ENCODE measurements at places on chromosomes 2 and 18.
A peak's percentile ranks its signal among the peaks of the same experiment; 100 is the strongest.

GRCh38 chr2:100670232-100670631, 107.4 kb downstream of the PDCL3 start:
- H3K27me3 ChIP-seq: peaks cover 4% of the 10 kb centered on the region
- H3K27ac ChIP-seq: no peak overlapping the region
- H3K36me3 ChIP-seq: no peaks in the 10 kb centered on the region
- H3K4me3 ChIP-seq: no peak overlapping the region
- DNase-seq: no peak

DNA sequence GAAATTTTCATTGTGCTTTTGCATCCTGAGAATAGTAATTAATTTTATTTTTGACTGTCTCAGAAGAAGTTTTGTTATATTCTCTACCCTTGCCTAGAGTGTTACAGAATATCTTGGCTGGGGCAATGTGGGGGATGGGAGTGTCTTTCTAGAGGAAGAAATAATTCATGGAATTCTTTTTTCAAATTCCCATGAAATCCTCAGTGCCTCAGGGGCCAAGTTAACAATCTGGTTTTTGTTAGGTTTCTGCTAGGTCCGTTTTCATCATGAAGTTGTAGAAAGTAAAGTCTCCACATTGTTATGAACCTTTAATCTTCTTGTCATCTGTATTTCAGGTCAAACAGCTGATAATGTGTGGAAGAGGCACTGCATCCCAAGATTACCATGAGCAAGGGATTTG, 145.6 kb upstream of the GYPC start:
- H3K4me1 ChIP-seq: no peaks in the 10 kb centered on the region
- no peak overlapping the region for H3K27ac ChIP-seq
- no peaks in the 10 kb centered on the region for H3K27me3 ChIP-seq
- H3K4me3 ChIP-seq: no peak overlapping the region

DNA sequence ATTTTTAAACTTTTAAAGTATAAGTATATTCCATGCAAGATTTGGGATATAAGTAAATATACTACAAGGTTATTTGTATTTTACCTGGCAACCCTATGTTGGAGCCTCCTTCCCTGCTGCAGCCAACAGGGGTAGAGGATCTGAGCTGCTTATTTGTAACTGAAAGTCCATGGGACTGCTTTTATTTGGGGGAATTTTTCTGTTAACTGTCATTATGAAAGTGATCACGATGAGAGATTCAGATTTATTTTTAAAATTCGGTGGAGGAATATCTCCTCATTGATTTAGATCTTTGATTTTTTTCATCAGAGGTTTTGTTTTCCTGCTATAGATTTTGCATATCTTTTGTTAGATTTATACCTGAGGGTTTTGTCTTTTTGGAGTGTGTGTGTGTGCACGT, 215.9 kb downstream of the PRKCE start:
- H3K4me3 ChIP-seq: no peak overlapping the region
- H3K27ac ChIP-seq: no peak overlapping the region
- H3K27me3 ChIP-seq: no peaks in the 10 kb centered on the region
- no peak for DNase-seq
- H3K4me1 ChIP-seq: peaks cover 11% of the 10 kb centered on the region
- H3K36me3 ChIP-seq: peaks cover 25% of the 10 kb centered on the region

- H3K27me3 ChIP-seq: no peaks in the 10 kb centered on the region
- peaks cover 54% of the 10 kb centered on the region for H3K4me1 ChIP-seq
- DNase-seq: no peak
- H3K27ac ChIP-seq: peak overlapping the region; percentile 97
- peaks cover 9% of the 10 kb centered on the region for H3K36me3 ChIP-seq
Measured at GRCh38 chr2:171320208-171320621, 113.6 kb downstream of the METTL8 start.

- H3K4me1 ChIP-seq: no peaks in the 10 kb centered on the region
- no peak for DNase-seq
- no peaks in the 10 kb centered on the region for H3K36me3 ChIP-seq
- H3K4me3 ChIP-seq: no peak overlapping the region
- H3K27ac ChIP-seq: no peak overlapping the region
Measured at GRCh38 chr18:354471-354870, 86.6 kb upstream of the THOC1 start.

DNA sequence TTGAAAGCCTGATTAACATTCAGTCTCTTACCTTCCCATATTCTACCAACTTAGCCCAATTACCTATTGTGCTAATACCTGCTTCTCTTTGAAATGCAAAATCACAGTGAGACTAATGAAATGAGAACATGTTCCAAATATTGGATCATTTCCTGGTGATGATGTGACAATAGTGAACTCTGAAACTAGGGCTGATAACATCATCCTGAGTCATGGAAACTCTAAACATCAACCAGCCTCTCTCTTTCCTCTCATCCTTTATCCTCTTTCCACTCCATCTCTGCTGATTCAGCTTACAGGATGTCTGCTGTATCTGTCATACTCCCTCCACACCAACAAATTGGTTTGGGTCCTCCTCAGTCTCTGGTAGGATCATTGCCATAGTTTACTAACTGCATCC, 98.8 kb upstream of the NCKAP5 start:
- peaks cover 3% of the 10 kb centered on the region for H3K36me3 ChIP-seq
- no peaks in the 10 kb centered on the region for H3K4me1 ChIP-seq
- H3K27me3 ChIP-seq: peaks cover 2% of the 10 kb centered on the region
- no peak overlapping the region for H3K27ac ChIP-seq

DNA sequence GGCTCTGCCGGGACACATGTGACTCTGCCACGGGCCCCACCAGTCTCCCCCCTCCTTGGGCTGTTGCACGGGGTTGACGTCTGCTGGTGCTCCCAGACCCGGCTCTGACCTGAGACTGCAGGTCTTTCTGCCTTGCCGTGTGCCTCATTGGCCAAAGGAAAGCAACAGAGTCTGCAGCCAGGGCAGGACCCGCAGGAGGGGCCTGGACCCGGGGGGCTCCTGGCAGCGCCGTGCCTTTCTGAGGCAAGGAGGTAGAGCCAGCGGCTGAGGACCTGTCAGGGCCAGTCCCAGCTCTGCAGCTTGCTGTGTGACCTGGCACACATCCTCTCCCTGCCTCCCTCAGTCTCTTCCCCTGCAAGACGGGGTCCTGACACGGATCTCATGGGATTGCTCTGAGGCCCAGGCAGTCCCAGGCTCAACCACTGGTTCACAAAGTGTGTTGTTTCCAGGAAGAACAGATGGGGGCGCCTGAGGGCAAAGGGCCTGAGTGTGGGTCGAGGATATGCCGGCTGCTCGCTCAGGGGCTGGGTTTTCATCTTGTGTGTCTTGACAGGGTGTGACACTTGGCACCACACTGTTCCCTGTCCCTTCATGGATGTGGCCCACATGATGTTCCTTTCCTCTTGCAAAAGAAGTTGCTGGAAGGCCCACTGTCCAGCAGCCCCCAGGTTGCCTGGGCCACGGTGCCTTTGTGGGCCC, 9.0 kb downstream of the CAPN10 start:
- H3K27me3 ChIP-seq: no peaks in the 10 kb centered on the region
- no peak overlapping the region for H3K27ac ChIP-seq
- H3K4me3 ChIP-seq: no peak overlapping the region
- no peaks in the 10 kb centered on the region for H3K4me1 ChIP-seq
- peaks cover 2% of the 10 kb centered on the region for H3K36me3 ChIP-seq

- no peak overlapping the region for H3K4me3 ChIP-seq
- no peak overlapping the region for H3K27ac ChIP-seq
- H3K4me1 ChIP-seq: peaks cover 3% of the 10 kb centered on the region
- H3K27me3 ChIP-seq: peaks cover 16% of the 10 kb centered on the region
- DNase-seq: no peak
Measured at GRCh38 chr2:136487421-136487820, 277.9 kb upstream of the THSD7B start.

GRCh38 chr2:32835148-32835547, 111.6 kb upstream of the LTBP1 start:
- no peaks in the 10 kb centered on the region for H3K36me3 ChIP-seq
- peak overlapping the region; percentile 48 for H3K27ac ChIP-seq
- DNase-seq: no peak
- H3K4me3 ChIP-seq: peak overlapping the region; percentile 60
- H3K27me3 ChIP-seq: no peaks in the 10 kb centered on the region
- peaks cover 18% of the 10 kb centered on the region for H3K4me1 ChIP-seq

DNA sequence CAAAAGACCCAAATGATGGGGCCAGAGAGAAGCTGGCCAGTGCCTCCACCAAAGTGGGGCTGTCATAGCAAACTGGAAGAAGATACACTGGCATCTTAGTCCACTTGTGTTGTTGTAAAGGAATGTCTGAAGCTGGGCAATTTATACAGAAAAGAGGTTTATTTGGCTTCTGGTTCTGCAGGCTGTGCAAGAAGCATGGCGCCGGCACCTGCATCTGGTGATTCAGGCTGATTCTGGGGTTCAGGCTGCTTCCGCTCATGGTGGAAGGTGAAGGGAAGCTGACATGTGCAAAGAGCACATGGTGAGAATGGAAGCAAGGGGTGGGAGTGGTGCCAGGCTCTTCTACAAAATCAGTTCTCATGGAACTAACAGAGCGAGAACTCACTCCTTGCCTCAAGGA, 135.9 kb upstream of the TWIST2 start:
- H3K36me3 ChIP-seq: no peaks in the 10 kb centered on the region
- no peak overlapping the region for H3K4me3 ChIP-seq
- H3K27ac ChIP-seq: no peak overlapping the region
- DNase-seq: no peak

- no peaks in the 10 kb centered on the region for H3K4me1 ChIP-seq
- DNase-seq: no peak
- H3K27me3 ChIP-seq: no peaks in the 10 kb centered on the region
Measured at GRCh38 chr18:40937386-40937785, 1017.6 kb upstream of the PIK3C3 start.

GRCh38 chr2:195486987-195487644, 169.9 kb upstream of the SLC39A10 start:
- no peak for DNase-seq
- H3K36me3 ChIP-seq: no peaks in the 10 kb centered on the region
- H3K27ac ChIP-seq: no peak overlapping the region
- H3K4me1 ChIP-seq: peaks cover 4% of the 10 kb centered on the region

GRCh38 chr18:55318951-55319441, 269.0 kb downstream of the TCF4 start:
- peak overlapping the region; percentile 95 for H3K4me3 ChIP-seq
- peaks cover 6% of the 10 kb centered on the region for H3K36me3 ChIP-seq
- H3K27ac ChIP-seq: peak overlapping the region; percentile 97
- no peak for DNase-seq
- H3K27me3 ChIP-seq: no peaks in the 10 kb centered on the region

DNA sequence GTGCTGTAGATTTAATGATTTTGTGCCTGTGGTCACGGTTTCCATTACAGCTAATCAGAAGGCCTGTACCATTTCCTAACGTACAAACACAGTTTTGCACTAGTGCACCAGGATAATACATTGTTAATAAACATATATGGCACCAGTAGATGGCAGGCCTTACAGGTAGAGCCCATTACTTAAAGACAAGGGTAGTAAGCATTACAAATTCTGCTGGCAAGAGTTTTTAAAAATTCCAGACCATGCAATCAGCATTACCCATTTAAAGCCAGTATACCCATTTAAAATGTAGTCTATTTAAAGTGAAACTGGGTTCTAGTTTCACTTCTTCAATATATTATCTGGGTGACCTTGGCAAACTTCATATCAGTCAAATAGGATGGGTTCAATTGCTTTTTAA, 224.2 kb downstream of the NUP35 start:
- DNase-seq: no peak
- no peak overlapping the region for H3K4me3 ChIP-seq
- no peaks in the 10 kb centered on the region for H3K36me3 ChIP-seq
- peaks cover 6% of the 10 kb centered on the region for H3K4me1 ChIP-seq

DNA sequence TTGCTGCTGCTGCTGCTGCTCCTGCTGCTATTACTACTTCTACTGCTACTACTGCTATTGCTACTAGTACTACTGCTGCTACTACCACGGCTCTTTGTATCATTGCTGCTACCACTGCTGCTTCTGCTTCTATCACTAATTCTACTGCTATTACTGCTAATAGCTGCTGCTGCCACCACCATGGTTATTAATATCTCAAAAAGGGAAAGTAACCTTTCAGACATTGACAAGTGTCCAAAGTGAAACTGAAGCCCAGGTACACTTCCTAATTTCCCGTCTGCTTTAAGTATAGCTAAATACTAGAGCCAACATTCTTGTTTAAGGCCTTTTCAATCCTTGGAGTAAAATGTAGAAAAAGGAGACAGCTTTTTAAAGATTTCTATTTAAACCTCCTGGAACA, 45.4 kb upstream of the EHBP1 start:
- peaks cover 19% of the 10 kb centered on the region for H3K4me1 ChIP-seq
- H3K27me3 ChIP-seq: peaks cover 2% of the 10 kb centered on the region
- peak; percentile 7 for DNase-seq
- H3K27ac ChIP-seq: peak overlapping the region; percentile 10

DNA sequence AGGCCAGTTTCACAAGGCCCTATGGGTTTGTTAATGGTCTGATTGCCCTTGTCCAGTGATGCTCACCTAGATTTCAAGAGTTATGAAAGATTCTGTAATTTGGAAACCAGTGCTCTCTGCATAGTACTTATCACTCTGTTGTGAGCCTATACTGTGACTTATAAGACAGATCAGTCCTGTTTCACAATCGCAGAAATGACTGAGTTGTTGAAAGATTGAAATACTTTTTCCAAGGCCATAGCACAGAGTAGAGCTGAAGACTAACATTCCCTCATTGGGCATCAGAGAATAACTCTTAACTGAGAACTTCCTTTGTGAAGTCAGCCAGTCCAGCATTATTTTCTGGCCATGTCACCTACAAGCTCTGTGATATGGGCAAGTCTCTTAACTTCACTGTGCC, 44.0 kb downstream of the CCDC85A start:
- DNase-seq: no peak
- H3K36me3 ChIP-seq: no peaks in the 10 kb centered on the region
- no peak overlapping the region for H3K4me3 ChIP-seq
- no peaks in the 10 kb centered on the region for H3K27me3 ChIP-seq

GRCh38 chr2:155235710-155236109, 537.2 kb downstream of the KCNJ3 start:
- H3K4me1 ChIP-seq: no peaks in the 10 kb centered on the region
- no peaks in the 10 kb centered on the region for H3K27me3 ChIP-seq
- DNase-seq: no peak
- H3K27ac ChIP-seq: no peak overlapping the region

DNA sequence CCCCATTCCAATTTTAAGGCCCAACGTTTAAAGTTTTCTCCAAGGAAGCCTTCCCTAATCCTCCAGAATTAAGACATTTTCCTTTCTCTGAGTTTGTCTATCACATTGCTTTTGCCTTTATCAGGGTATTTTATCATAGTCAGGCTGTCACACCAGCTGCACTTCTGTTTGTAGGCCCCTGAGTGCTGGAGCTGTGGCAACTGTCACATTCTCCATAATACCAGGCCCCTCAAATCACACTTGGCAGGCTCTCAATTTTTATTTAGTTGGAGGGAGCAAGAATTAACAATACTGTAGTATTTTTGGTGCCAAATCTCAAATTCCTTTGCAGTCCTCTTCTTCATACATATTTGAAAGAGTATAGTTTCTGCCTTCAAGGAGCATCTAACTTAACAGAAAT, 122.2 kb downstream of the FSHR start:
- no peaks in the 10 kb centered on the region for H3K36me3 ChIP-seq
- H3K4me3 ChIP-seq: no peak overlapping the region
- no peaks in the 10 kb centered on the region for H3K4me1 ChIP-seq
- DNase-seq: no peak

GRCh38 chr2:36731941-36732672, 35.6 kb downstream of the VIT start:
- H3K36me3 ChIP-seq: no peaks in the 10 kb centered on the region
- no peaks in the 10 kb centered on the region for H3K4me1 ChIP-seq
- no peak overlapping the region for H3K4me3 ChIP-seq
- DNase-seq: no peak
- H3K27ac ChIP-seq: no peak overlapping the region
